Brain pericyte (primary cell): ENCODE measurements at places on chromosomes 3 and 15.

GRCh38 chr3:167787440-167787839 lies 51.9 kb downstream of the SERPINI1 start:
- no peak for DNase-seq

GRCh38 chr3:179806177-179806576 lies 153.3 kb downstream of the USP13 start:
- no peak for DNase-seq

DNA sequence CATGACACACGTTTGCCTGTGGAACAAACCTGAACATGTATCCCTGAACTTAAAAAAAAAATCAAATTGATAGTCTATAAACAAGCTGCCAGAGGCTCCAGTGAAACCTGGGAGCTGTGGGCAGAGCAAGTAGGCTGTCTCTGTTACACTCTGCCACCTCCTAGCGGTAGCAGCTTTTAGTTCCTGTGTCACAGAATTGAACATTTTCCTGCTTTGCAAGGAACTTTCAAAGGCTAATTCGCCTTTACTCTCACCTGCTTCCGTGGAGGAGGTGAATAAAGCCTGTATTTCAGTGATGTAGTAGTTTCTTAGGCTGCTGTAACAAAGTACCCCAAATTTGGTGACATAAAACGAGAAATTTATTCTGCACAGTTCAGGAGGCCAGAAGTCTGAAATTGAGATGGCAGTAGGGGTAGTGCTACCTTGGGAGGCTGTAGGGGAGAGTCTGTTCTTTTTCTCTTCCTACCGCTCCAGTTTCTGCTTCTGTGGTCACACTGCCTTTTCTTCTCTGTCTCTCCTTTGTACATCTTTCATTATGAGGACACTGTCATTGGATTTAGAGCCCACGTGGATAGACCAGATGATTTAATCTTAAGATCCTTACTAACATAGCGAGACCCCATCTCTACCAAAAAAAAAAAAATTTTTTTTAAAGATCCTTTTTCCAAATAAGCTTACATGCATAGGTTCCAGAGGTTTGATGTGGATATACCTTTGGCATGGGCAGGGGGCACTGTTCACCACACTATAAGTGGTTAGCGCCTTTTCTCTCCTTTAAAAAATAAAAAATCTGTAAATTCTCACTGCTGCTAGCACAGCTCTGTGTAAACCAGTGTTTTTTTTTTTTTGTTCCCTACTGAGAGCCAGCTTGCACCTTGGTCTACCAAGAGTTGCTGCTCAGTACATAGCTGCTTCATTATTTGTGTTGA lies 25.3 kb downstream of the FBXO22 start:
- no peak for DNase-seq

- no peak for DNase-seq
These were observed 55.7 kb downstream of the SPSB4 start for GRCh38 chr3:141106842-141107241.

DNA sequence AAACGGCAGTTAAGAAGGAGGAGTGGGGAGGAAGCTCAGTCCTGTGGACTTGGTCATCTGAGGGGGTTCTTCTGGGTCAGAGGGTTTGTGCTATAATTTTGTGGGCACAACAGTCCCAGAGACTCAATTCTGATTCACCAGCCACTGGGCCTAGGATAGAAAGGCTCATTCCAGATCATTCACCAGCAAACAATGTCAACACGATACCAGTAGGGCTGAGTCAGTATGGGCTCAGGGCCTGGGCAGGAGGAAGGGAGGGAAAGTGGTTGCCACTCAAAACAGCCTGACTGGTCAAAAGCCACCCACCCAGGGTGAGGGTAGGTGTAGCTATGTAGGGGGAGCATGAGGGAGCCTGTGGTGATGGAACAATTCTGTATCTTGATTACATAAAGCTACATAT lies 86.9 kb upstream of the MEX3B start:
- no peak for DNase-seq

GRCh38 chr3:120526011-120526870 lies 69.9 kb upstream of the NDUFB4 start:
- DNase-seq = no peak

DNA sequence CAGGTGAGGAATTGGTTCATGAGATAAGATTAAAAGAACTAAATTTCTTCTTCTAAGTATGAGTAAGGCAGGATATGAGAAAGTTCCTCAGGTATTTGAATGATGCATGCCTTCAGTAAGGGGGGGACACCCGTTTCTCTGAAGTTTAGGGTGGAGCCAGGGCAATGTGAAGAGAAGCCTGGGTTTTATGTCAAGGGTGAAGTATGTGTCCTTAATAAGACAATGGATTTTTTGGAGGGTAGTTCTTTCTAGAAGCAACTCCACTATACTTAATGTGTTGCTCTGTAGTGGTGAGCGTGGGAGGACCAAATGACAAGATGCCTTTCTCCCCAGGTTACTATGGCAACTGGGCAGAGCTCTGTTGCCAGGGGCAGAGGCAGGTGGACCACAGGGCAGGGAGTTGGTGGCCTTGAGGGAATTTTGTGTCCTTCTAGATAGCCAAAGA lies 44.0 kb downstream of the PHLDB2 start:
- DNase-seq = no peak

GRCh38 chr3:189841473-189842205 lies 210.4 kb downstream of the TP63 start:
- no peak for DNase-seq

- no peak for DNase-seq
These were observed 27.1 kb upstream of the OSBPL11 start for GRCh38 chr3:125622381-125622791.

DNA sequence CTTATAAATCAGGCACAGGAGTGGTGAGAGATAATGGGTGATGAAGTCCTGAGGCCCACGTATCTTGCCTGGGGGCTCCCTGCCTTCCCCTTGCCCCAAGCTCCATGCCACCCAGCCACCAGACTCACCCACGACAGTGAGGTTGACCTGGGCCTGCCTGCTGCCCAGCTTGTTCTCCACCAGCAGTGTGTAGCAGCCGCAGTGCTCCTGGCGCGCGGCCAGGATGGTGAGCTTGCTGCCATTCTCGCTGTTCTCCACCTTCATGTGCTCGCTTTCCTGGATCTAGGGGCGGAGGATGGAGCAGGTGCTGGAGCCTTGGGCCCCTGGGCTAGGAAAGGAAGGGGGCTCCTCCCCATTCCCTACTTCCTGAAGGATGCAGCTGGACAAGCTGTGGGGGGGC lies 79.1 kb upstream of the HACD2 start:
- no peak for DNase-seq

DNA sequence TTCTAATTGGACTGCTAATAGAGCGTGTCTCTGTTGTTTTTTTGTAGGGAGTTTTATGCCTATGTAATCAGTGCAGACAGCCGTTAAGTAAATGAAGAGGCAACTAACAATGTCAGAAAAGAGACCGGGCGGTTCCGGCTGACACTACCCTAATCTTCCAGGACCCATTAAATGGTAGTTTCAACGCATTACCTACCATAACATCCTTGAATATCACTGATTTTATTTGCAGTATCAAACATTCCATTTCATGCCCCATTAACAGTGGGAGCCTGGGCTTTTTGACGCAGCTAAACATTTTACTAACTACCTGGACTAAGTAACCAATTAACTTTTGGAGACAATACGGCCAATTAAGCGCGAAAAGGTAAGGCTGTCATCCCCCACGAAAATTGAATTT lies 832.9 kb upstream of the NR2F2 start:
- DNase-seq = no peak

GRCh38 chr15:96261575-96262034 lies 68.9 kb upstream of the NR2F2 start:
- DNase-seq = no peak

DNA sequence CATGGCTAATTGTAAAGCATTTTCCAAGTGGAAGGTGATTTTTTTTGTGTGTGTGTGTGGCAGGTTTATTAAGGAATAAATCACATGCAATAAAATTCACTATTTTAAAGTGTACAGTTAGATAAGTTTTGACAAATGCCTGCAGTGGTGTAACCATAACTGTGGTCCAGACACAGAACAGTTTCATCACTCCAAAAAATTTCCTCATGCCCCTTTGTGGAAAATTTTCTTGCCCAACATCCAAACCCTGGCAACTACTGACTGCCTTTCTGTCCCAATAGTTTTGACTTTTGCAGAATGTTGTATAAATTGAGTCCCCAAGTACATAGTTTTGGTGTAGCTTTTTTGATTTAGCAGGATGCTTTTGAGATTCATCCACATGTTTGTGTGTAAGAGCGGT lies 135.1 kb upstream of the KLHL25 start:
- no peak for DNase-seq

DNA sequence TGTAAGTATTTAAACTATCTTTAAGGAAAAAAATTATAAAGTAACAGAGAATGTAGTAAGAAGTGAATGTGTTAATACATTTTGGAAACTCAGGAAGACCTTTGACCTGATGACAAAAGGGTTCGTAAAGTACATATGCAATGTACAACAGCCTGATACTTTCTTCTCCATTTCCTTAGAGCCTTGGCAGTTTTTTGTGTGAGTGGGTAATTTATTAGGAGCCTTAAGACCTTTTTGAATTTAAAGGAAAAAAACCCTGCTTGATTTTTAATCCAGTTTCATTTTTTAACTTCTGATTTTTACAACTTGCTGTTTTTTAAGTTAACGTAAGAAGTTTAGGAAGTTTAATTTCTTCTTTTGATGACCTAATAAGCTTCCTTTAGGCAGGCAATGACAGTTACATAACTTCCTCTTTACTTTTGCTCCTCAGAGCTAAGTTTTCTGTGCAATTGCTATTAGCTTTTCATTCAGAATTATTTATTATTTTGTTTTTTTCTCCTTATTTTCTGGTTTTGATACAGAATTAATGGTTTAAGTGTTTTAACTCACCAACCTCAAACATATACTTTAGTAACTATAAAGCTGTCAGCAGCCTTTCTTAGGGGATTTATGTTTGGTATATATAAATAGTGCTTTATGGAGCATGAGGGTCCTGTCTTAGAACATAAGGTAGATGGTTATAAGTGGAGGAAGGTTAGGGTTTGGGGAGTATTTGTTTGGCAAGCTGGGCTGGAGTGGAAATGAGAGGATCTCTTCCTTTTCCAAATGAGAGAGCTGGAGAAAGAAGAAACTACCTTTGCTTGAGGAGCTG lies 35.2 kb downstream of the ARMC8 start:
- no peak for DNase-seq

GRCh38 chr3:45055411-45056143 lies 29.5 kb downstream of the CLEC3B start:
- DNase-seq = no peak

DNA sequence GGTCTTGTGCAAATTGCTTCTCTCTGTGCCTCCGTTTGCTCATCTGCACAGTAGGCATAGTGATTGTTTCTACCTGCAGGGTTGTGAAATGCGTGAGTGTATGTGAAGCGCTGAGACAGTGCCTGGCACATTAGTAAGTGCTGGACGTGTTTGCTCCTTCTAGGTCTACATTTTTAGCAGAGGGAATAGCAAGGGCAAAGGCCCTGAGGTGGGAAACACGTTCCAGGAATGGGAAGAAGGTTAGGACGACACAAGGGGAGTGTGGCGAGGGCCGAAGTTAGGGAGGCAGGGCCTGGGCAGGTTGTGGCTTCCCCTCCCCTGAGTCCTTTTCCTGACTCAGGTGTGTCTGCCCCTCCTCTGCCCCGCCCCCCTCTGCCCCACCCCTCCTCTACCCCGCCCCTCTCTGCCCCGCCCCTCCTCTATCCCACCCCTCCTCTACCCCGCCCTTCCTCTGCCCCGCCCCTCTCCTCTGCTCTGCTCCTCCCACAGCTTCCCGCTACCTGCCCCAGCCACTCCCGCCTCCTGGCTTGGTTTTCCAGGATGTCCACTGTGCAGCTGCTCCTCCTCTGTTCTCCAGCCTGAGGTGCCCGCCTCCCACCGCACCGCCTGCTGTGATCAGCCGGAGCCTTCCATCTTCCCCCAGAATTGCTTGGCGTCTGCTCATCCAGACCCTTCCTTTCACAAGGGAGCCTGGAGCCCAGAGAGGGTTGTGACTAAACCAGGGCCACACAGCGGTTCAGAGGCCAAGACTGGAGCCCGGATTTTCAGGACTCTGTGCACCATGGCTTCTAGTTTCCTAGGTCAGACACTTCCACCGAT lies 31.1 kb upstream of the SMAD6 start:
- DNase-seq = no peak

GRCh38 chr3:8988384-8988655 lies 25.0 kb upstream of the RAD18 start:
- no peak for DNase-seq

GRCh38 chr3:161409858-161410257 lies 38.5 kb upstream of the SPTSSB start:
- DNase-seq = no peak

DNA sequence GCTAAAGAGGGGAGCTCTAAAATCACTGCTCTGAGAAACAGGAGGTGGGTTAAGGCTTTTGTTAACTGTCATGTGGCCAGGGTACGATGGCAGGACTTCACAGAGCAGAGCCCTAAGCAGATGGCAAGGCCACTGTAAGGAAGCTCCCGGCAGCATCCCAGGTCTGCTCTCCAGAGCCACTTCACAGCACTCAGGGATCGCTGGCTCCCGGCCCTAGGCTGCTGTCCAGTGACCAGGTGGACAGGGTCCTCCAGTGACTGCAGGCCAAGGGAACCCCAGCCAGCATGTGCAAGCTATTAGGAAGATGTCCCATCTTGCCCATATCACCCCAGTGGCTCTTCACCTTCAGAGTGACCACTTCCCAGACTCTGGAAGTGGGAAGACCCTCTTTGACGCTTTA lies 10.4 kb downstream of the TMEM41A start:
- DNase-seq = no peak

- DNase-seq = no peak
These were observed 63.3 kb downstream of the DOCK3 start for GRCh38 chr3:50737906-50738598.

DNA sequence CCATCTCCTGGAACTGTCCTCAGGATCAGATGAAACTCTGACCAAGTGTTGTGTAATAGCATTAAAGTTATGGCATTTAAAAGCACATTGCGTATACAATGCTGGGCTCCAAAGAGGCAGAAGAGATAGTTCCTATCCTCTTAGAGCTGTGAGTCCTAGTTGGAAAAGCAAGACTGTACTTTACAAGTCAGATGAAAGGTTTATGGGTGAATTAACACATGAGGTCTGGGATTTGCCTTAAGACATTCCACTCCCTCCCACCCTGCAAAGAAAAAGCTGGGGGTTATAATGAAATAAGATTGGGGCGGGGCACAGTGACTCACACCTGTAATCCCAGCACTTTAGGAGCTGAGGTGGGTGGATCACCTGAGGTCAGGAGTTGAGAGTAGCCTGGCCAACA lies 35.6 kb downstream of the SNAPC5 start:
- DNase-seq = no peak

GRCh38 chr3:99543796-99544195 lies 94.6 kb upstream of the COL8A1 start:
- DNase-seq = no peak

- no peak for DNase-seq
These were observed 47.8 kb downstream of the TNFAIP8L3 start for GRCh38 chr15:51046799-51047449.

- no peak for DNase-seq
These were observed 19.4 kb upstream of the UBE2E2 start for GRCh38 chr3:23183731-23184130.

GRCh38 chr3:142095841-142096240 lies 53.5 kb downstream of the TFDP2 start:
- no peak for DNase-seq

DNA sequence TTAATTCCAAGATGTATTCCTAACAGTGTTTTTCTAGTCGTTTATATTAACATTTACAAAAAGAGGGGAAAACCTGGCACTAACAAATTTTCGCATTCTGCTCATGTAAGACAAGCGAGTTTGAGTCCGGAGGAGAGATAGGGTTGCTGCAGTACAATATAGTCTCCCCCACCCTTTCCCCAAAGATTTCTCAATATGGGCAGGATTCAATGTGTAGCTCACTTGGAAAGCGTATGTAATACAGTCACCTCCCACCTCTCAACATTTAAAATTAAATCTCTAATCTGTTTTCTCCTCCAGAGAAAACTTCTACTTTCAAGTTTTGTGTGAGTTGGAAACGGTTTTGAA lies 57.9 kb downstream of the CMSS1 start:
- no peak for DNase-seq
